ENCODE measurements at places on chromosomes 1 and 21. TPM values are rescaled to one million over a fixed set of nuclear protein-coding genes. Genes with fewer than 3 reads are reported as not detected.

GRCh38 chr1:210600421-210601159, 271.9 kb downstream of the HHAT start:
- DNase-seq, result no peak

DNA sequence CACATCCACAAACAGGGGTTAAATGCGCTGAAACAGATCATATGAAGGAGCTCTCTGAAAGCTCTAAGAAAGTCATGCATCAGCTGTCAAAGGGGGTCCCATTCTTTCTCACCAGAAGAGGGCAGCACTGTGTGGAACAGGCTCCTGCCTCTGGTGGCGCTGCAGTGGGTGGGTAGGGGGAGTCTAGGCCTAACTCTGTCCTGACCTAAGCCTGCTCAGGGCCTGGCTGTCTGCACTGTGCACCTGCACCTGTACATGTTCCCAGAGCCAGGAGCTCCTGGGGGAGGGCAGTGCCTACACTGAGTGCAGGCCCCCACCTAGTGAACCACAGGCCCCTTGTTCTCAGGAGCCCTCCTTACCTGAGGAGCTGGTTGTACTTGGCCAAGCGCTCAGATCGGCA, 16.0 kb downstream of the ENO1 start:
- DNase-seq, result no peak

DNA sequence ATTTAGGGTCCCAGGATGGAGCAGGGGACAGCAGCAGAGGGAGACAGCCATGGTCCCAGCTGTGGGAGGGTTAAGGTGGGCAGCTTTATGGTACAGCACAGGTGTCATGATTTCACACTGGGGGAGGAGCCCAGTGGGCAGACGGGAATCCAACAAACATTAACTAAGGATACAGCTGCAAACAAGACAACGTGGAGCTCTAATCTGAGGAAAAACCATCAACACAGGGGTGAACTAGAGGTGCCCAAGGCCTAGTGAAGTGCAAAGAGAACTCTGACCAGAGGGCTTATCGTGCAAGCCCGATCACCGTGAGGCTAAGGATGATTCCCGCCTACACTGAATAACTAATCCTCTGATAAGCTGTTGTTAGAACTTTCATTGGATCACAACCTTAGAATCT, 18.7 kb downstream of the ECE1 start:
- DNase-seq, result no peak

DNA sequence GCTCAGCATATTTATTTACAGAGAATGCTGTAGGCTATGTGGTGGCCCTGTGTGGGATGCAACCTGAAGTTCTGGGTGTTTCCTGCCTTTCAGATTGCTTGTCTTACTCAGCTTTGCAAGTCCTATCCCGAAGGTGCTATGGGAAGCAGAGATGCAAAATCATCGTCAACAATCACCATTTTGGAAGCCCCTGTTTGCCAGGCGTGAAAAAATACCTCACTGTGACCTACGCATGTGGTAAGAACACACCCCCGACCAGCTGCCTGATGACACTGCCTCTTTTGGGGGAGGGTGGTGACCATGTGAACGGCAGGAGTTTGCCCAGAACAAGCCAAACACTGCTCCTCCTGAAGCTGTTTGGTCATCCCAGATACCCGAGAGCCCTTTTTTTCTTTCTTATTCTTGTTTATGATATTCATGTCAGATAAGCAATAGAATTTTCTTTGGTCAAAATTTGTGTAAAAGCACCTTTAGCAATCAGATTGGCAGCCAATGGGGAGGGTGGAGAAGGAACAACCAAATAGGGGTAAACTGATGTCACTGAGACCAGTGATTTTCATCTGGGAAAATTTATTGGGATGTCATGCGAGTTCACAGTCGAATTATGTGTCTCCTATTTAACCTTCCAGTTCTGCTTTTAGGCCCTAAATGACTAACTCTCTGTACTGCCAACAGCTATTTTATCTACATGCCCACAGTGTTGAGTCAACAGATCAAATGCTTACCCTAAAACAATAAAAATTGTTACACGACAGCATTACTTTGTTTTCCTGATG, 82.6 kb downstream of the EVA1C start:
- DNase-seq, result peak; percentile 25

DNA sequence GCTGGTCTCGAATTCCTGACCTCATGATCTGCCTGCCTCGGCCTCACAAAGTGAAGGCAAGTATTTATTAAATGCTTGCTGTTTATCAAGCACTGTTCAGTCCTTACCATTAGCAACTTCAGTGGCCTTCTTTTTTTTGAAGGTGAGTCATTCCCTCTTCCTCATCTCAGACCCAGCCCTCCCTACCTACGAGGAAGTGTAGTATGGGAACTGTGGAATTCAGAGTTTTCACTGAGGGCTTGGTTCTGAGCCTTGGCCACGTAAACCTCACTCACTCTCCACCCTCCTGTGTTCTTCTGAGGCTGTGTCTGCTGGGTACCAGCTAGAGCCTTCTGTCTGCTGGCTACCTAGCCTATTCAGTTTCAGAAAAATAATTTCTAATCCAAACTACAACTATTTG, 218.3 kb upstream of the SGIP1 start:
- no peak for DNase-seq

GRCh38 chr1:232457595-232457994, 172.3 kb downstream of the SIPA1L2 start:
- no peak for DNase-seq

- DNase-seq, result peak; percentile 94
Measured at GRCh38 chr1:234683861-234684632, 74.1 kb upstream of the IRF2BP2 start.

DNA sequence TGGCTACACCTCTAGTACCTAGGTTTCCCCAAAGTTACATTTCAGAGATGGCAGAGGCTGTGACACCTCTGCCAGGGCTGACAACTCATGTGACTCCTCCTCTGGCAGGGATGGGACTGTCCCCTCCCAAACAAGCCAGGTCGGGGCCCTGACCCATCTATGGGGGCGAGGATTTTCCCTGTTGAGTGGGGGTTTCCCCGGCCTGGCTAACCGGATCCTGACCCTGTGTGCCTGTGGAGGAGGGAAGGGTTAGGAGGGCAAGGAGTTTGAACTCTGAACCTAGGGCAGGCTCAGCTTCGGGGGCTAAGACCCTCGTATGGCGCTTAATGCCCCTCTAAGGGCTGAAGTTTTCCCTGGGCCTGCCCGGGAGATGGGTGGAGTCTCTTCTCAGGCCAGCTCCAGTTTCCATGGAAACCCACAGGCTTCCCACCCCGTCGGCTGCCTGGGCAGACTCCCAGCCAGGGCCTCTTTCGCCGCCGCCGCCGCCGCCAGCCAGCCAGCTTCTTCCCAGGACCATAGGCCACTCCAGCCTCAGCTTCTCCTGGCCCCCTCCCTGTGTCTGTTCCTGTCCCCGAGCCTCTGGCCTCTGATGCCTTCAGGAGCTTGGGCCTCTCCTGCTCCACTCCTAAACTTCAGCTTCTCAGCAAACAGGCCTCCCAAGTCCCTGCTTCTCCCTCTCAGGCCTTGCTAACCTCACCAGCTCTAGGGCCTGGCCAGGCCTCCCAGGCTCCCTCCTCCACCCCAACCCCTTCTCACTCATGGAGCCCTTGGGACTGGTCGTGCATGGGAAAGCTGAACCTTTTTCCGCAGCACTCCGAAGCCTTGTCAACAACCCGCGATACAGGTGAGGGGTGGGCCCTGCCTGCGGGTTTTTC, at the start of gene BTBD19:
TSS of gene BTBD19 (plus strand) at position 461 of the 875 bp plus-strand sequence. CDS start at position 759, 298 bp downstream.
- DNase-seq, result peak; percentile 97

DNA sequence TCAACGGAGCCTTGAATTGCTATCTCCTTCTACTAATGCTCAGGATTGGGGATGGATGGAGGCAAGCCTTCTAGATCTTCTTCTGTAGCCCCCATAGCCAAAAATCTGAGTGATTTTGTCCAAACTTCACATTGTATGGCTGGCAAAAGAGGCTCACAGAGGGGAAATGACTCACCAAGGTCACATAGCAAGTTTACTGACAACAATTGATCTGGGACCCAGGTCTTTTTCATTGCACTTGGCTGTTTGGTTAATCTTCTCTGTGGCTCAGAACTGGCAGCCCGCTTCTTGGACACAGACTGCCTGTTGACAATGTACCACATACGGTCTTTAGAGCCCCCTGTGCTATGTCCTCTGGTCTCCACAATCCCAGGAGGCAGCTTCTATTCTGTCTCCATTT, 3.0 kb upstream of the LACTBL1 start:
- DNase-seq, result no peak

GRCh38 chr1:203401199-203401877, 50.4 kb upstream of the FMOD start:
- DNase-seq, result no peak

GRCh38 chr1:207203541-207203940, 99.5 kb downstream of the C4BPA start:
- DNase-seq, result no peak

DNA sequence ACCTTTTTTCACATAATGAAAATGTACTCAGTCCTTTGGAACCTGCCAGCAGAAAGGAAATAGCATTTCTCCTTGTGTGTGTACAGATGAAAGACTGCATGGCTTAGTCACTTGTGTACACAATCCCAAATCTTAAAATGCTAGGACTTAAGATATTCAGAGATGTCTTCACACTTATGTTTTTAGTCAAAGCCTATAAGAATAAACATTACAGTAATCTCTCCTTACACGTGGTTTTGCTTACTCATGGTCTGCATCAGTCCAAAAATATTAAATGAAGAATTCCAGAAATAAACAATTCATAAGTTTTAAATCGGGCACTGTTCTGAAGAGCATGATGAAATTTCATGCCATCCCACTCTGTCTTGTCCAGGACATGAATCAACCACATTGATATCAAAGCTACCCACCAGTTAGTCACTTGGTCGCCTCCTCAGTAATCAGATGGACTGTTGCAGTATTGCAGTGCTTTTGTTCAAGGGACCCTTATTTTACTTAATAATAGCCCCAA, 75.7 kb upstream of the RRP15 start:
- no peak for DNase-seq

- no peak for DNase-seq
Measured at GRCh38 chr1:2303781-2304180, 75.7 kb downstream of the SKI start.

- DNase-seq, result no peak
Measured at GRCh38 chr1:156495401-156496140, 5.0 kb downstream of the MEF2D start.

DNA sequence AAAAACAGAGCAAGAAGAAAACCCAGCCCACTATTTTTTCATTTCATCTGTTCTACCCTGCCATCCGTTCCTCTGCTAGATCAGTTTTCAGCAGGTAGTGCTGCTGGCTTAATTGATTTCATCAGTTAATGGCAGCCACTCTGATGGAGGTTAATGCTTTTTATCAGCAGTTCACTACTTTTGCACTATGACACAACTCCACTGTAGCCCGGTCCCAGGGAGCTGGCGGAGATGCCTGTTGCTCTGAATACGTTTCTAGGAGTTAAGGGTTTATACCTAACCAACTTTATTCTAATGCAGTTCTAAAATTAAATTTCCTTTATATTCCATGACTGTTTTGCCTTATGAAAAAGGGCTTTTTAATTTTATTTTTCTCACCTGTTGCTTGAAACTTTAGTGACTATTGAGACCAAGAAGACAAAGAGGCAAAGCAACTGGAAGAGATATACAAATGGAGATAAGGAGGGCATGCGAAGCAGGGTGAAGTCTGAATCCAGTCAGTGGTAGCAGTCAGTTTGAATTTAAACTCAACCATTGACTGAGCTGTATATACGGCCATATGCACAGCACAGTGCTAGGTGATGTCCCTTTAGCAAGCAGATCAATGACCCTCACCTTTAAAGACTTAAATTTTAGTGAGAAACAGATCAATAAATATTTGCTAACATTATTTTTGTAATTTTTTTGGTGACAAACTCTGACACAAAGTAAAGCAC, 477.9 kb downstream of the LMO4 start:
- DNase-seq, result no peak

DNA sequence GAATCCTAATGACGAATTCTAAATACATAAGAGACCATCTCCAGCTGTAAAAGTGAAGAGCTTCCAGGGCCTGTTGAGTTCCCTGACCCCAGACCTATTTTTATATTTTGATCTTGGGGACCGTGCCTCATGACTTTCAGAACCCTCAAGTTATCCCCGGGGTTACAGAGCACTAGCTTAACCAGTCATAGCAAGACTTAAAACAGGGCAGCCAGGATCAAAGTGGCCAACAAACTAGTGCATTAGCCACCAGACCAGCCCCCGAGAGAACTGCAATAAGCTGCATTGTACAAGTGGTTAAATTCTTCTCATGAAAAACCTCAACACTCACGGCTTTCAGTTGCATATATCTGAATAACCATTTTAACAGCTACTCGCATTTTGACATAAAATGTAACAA, 183.0 kb downstream of the BARHL2 start:
- DNase-seq, result no peak

DNA sequence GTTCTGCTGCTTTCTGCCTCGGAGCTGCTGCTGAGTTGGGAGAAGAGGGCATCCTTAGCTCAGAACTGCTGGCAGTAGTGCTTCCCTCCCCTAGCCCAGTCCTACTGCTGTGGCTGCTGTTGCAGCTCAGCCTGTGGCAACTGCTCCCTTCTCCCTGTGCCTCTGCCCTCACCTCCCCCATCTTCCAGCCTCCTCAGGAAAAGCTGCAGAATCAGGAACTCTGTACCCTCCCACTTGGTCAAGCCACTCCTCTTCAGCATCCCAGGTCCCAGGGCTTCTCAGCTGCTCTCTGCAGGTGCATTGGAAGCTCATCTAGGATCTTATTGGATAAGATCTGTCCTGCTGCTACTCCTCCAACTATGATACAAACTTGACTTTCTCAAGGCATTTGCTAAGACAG, 316.7 kb downstream of the BRINP2 start:
- no peak for DNase-seq

GRCh38 chr1:67097305-67097704, 37.5 kb downstream of the C1orf141 start:
- DNase-seq, result no peak

- DNase-seq, result peak; percentile 80
Measured at GRCh38 chr1:109197158-109198042, 16.3 kb upstream of the SARS1 start.

DNA sequence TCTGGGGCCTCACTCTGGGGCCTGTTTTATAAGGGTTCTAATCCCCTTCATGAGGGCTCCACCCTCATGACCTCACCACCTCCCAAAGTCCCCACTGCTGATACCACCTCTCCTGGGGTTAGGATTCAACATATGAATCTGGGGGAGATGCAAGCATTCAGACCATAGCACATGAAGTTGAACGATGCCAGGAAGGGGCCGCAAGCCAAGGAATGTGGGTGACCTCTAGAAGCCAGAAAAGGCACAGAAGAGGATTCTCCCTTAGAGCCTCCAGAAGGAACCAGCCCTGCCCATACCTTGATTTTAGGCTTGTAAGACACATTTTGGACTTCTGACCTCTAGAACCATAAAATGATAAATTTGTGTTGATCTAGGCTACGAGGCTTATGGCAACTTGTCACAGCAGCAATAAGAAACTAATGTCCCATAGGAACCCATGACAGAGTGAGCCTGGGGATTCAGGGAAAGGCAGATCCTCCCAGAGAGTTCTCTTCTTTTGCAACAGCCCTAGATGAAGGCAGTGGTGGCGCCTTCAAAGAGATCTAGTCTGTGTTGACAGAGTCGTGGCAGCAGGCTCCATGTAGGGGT, 27.9 kb downstream of the TRIM67 start:
- DNase-seq, result no peak

- no peak for DNase-seq
Measured at GRCh38 chr1:198232378-198232777, 75.6 kb downstream of the NEK7 start.

- DNase-seq, result no peak
Measured at GRCh38 chr1:185244015-185244747, 72.9 kb downstream of the IVNS1ABP start.

GRCh38 chr1:8653878-8654277, 163.6 kb downstream of the RERE start:
- DNase-seq, result no peak

CD1C gene
- total RNA-seq, result 7.0 TPM

PRXL2B gene
- 5.6 TPM for total RNA-seq

DNAJC16 gene
- total RNA-seq, result 19.8 TPM

SPATA21 gene
- total RNA-seq, result not detected

CDKN2C gene
- 10.1 TPM for total RNA-seq

RNU1-2 gene
- under 0.01 TPM for total RNA-seq

MPL gene
- not detected for total RNA-seq

Data from lower leg skin (tissue), 4 donors.